ENCODE measurements at places on chromosomes 5 and 9.

- no peak for DNase-seq
Observed at GRCh38 chr5:168892618-168893186, 313.5 kb upstream of the PANK3 start.

DNA sequence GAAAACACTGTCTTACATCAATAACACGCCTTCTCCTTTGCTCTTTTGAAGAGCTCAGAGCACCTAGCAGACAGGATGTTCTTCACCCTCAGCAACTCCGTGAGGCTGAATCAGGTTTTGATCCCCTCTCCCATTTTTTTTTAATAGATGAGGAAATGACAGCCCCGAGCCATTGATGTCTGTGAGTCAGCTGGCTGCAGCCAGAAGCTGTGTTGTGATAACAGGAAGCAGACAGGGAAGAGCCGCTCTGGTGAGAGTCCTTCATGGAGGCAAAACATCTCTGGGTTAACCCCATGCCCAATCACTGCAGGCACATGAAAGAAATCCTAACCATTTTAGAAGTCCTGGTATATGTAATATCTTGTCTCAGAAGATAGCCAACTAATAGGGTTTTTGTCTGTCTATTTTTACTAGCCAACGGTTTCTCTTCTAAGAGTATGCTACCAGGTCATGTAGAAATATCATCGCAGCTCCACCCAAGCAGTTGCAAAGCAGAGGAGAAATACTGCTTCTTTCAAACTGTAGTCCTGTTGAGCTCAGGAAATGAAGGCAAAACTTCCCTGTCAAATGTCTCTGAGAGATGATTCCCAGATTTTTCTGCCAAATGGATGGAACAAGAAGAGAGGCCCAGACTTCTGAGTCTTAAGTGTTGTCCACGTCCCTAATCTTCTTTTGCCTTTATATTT is 568.9 kb downstream of the CCDC171 start:
- DNase-seq = no peak

GRCh38 chr5:120759587-120759986 is 295.5 kb downstream of the PRR16 start:
- no peak for DNase-seq

DNA sequence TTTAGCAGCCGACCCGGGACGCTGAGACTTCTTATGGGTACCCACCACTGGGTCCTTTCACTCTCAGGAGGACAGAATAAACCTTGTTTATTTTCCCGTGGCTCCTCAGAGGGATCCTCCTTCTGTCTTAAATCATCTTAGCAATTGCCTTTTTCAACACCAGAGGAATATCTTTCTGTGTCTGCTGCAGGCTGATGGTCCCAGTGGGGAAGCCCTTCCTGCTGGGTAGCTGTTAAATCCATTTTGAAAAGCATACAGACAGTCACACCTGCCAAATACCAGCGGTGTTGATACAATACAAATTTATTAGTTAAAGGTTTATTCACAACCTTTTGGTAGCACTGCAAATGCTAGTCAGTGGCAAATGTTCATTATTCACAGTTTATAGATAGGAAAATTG is 222.9 kb downstream of the AOPEP start:
- DNase-seq = no peak

GRCh38 chr5:34742061-34742460 is 85.9 kb downstream of the RAI14 start:
- DNase-seq = no peak

- no peak for DNase-seq
Observed at GRCh38 chr5:116498503-116499048, 76.0 kb downstream of the SEMA6A start.

- no peak for DNase-seq
Observed at GRCh38 chr5:72835633-72836032, 19.2 kb downstream of the TNPO1 start.

DNA sequence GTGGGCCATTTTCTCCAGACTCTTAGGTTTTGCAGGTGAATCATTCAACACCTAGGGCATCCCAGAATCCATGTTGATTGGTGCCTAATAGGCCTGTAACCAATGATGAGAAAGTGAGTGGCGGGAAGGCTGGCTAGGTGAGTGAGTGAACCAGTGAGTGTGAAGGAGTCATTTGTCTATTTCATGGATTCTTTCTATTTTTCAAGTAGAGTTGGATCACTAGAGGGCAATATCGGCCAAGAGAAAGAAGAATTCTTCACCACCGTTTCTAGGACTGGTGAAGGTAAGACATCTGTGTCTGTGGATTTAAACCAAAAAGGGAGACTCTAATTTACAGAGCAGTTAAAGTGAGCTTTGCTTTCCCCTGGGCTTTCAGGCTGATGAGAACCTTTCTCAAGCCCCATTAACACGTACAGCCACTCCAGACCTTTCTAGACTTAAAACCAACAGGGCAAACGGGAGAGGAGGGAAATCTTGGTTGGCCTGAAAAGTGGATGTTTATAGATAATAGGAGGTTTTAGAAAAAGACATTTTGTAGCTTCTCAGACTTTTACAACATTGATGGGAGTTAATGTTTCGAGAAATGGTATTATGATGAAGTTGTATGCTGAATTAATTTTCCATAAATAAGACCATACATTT is 114.3 kb upstream of the IL12B start:
- DNase-seq = no peak

DNA sequence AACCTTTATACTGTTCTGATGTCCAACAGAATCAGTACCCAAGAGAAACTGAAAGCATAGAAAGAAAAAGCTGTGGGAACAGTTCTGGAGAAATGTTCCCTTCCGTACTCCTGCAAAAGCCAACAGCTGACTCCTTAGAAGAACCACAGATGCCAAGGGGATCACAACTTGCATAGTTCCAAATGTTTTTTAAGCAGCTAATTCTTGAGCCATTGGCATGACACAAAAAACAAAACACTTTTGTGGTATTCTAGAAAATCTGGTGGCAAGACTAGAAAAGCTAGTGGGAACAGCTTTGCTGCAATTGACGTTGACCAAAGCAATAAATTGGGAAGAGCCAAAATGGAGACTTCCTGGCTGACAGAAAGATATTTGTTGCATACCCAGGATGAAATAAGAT is 189.9 kb downstream of the ARL15 start:
- DNase-seq = no peak

DNA sequence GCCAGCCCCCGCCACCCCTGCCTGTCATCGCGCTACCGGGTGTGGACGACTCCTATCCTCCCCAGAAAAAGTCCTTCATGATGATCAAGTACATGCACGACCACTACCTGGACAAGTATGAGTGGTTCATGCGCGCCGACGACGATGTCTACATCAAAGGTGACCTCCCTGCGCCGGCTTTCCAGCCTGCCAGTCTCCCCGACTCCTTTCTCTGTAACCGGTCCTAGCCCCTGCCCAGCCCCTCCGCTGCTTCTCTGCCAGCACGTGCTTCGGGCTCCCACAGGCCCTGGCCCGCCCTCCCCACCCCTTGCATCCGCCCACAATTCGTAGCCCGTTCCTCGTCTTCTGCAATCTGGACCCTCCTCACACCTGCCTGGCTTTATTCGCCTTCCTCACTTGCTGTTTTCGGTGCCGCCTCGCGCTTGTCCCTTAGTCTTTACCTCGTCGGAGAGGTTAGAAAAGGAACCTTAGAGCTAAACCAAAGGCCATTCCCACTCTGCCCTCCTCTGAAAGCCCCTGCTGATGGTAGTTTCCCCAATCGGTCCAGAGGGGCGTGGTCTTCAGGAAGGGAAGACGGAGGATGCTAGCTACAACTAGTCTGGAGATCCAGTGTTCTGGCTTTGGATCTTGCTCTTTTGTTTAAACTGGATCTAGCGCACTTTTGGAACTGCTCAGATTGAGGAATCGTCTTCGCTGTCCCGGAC is 1.4 kb downstream of the CHSY3 start:
- DNase-seq = peak; percentile 8

DNA sequence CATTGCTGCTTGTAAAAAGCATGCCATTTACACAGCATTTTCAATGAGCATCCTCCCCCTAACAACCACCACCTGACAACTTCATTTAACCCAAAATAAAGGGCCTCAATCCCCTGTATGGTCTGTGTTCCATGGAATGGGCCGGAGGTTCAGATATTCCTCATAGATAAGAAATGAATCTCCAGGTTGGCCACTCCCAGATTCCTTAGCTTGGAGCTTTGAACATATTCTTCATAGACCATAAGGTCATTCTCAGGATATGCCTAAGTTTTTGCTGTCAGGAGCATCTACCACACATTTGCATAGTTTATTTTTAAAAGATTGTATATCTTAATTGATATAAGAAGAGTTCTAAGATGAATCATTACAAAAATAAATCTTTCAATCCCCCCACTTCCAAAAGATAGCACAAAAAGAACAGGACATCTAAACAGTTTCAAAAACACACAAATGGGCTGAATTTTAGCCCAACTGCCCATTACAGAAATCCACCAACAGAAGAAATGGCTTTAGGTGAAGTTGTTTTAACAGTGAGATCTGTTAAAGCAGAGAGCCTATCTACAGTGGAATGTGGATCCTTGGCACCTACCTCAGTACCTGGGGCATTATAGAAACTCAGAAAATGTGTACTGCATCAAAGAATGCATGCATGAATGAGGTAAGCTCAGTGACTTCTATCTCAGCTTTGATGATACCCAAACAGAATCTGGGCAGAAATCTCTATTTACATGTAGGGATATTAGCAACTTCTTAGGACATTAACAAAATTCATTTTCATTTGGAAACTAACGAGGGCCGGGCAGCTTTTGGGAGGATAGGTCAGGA is 179.8 kb downstream of the SEC61B start:
- DNase-seq = no peak

GRCh38 chr5:61796773-61797172 is 464.7 kb downstream of the ZSWIM6 start:
- DNase-seq = no peak

GRCh38 chr5:34564710-34565235 is 91.4 kb upstream of the RAI14 start:
- no peak for DNase-seq

GRCh38 chr9:20253635-20254034 is 368.7 kb downstream of the MLLT3 start:
- DNase-seq = no peak

GRCh38 chr9:82443312-82443711 is 454.7 kb downstream of the SPATA31D1 start:
- DNase-seq = no peak

DNA sequence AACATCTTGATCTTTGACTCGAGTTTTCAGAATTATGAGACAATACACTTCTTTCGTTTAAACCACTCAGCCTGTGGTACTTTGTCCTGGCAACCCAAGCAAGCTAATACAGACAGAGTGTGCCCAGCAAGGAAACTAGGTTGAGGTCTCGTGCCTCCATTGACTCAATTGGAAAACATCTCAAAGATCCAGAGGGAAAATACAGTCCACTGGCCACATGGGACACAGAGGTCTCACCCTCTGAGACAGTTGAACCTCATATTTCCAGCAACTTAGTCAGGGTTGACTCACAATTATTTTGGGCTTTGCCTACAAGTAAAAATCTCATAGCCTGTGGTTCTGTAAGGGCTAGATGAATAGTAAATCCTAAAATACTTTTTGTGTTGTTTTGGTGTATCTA is 631.5 kb downstream of the MTRR start:
- DNase-seq = no peak

GRCh38 chr9:130428086-130428665 is 16.6 kb upstream of the ASS1 start:
- no peak for DNase-seq

- no peak for DNase-seq
Observed at GRCh38 chr9:125929846-125930245, 182.7 kb downstream of the PBX3 start.

DNA sequence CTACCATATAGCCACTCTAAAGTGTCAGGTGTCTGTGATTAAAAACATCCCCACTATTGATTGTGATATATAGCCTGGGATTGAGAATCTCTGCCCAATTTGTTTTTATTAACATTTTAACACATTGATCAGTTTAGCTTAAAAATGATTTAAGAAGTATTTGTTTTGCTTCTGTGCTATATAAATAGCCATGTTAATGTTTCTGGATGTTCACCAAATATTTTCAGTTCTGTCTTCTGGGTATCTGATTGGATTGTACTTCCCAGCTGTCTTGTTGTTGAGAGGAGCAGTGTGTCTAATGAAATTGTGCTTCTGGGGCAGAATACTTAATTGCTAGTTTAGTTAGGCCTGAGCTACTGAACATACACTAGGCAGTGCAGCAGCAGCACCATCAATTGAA is 126.6 kb upstream of the TUSC1 start:
- DNase-seq = no peak

- DNase-seq = no peak
Observed at GRCh38 chr9:129247285-129248153, 69.5 kb upstream of the IER5L start.

DNA sequence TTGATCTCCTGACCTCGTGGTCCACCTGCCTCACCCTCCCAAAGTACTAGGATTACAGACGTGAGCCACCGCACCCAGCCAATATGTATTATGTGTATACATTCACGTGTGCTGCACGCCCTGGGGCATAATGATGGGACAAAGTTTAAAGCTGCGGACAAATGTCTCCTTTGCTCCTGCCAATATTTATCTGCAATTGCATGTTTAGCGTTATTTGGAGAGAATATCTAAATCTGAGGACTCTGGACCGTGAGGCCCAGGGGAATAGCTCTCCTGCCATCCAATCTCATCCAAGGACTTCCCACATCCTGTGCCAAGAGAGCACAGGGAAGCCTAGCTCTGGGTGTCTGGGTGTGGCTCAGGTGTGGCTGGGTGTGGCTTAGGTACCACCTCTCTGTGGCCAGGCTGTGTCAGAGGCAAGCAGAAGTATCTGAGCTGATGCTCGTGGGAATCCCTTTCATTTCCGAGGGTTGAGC is 6.9 kb upstream of the BOD1 start:
- no peak for DNase-seq

DNA sequence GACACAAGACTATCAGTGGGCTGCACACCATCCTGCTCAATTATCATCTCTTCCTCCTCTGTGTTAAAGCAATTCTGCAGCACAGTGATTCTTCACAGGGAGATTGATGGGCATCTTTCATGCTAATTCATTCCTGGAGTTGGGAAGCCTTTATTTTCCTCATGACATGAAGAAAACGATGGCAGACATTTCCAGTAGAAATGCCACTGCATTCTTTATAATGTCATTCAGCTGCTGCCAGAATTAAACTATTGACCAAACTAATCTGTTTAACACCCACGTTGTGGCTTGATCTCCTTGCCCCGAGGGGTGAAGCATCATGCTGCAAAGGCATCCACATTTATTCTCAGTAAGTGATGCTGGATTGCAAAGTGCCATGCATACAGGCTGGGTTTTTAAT is 273.0 kb downstream of the SPOCK1 start:
- DNase-seq = no peak

GRCh38 chr9:122186301-122186700 is 26.6 kb downstream of the MORN5 start:
- DNase-seq = no peak

- DNase-seq = no peak
Observed at GRCh38 chr9:36056896-36057295, 20.2 kb downstream of the RECK start.

GRCh38 chr5:68444833-68445232 is 229.3 kb downstream of the PIK3R1 start:
- no peak for DNase-seq

Data from GM06990 (cell line).